Fibroblast of skin of left quadriceps (primary cell): ENCODE measurements at places on chromosomes 2 and 18.
A peak's percentile ranks its signal among the peaks of the same experiment; 100 is the strongest.

- DNase-seq: no peak
Measured at GRCh38 chr2:171879865-171880264, 14.2 kb downstream of the SLC25A12 start.

GRCh38 chr2:110931648-110932047, 189.1 kb upstream of the BCL2L11 start:
- DNase-seq: peak; percentile 27

- DNase-seq: no peak
Measured at GRCh38 chr2:241940329-241940728, 70.8 kb downstream of the RTP5 start.

DNA sequence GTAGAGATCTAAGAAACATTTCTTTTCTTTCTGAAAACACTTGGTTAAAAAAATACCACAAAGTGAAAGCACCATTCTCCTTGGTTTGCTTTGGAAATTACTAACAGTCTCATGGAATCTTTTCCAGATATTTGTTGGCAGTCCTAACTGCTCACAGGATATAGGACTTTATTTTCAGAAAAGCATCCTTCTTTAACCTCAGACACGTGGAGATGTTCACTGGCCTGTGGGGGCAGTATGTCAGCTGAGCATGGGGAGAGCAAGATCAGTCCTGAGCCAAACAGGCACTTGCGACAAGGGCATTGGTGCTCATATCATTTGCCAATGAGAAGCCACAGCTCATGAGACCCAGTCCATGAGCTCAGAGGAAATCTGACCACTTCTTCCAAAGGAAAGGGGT, 371.9 kb downstream of the NBAS start:
- no peak for DNase-seq

DNA sequence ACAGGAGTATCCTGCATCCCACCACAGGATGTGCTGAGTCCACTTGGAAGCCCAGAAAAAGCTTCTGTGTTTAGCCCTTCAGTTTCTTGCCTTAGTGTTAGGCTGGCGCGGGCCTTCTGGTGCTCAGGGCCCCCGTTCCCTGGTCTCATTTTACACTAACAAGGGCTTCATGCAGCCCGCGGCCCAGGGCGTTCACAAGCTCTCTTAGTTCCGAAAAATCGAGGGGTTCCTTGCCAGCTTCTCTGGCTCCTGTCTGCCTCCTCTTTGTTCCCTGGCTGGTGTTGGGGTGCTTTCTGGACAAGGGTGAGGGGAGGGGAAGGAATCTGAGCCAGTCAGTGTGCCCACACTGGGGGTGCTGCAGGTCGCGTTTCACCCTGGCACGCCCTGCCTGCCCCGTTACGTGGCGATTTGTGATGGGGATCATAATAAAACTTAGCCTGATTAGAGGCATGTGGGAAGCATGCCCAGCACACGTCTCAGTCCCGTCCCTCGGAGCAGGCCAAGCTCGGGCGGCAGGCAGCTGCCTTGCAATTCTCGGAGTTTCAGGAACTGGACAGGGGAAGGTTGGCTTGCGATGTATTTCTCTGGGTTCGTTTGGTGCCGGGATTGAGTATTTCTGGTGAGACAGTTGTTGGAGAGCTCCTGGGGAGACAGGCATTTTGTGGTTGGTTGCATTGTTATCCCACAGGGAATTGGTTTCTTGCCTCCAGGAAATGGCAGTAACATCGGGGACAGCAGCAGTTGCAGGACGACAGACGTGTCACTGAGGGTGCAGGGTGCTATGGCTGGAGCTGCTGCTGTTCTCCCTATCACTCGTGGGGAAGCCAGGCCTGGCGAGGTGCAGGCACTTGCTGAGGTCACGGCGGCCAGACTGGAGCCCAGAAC, 22.9 kb downstream of the SH3BP4 start:
- no peak for DNase-seq

- DNase-seq: no peak
Measured at GRCh38 chr18:69871363-69871762, 76.3 kb downstream of the CD226 start.

GRCh38 chr2:218323526-218324472, 31.5 kb upstream of the TMBIM1 start:
- DNase-seq: peak; percentile 54

- DNase-seq: no peak
Measured at GRCh38 chr18:67269206-67269605, 247.3 kb downstream of the DSEL start.

- no peak for DNase-seq
Measured at GRCh38 chr2:71941726-71942525, 205.7 kb downstream of the CYP26B1 start.

DNA sequence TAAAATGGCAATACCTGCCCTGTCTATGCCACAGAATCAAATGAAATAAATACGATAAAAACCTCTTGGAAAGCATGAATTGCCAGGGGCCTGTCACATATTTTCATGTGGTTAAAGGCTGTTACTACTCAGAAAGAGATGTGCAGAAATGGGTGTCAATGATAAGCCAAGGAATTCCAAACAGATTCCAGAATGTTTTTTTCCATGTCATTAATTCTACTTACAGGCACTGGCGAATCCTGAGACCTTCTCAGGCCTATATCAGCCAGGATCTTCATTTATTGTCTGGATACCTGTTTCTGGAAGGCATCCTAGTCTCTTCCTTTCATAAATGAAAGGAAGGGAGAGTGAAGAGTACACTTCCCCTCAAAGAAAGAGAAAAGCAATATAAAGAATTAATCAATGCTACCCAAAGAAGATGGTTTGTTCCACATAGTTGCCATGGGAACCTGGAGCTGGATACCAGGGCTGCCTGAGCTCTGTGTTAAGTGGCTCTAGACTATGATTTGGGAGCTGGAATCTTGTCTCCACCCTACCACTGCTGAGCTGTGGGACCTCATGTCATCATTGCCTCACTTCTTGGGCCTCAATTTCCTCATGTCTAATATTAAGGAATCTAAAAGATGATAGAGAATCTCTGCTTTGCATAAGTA, 335.1 kb upstream of the SKOR2 start:
- no peak for DNase-seq

- no peak for DNase-seq
Measured at GRCh38 chr2:109395494-109396201, 218.1 kb downstream of the SEPTIN10 start.

DNA sequence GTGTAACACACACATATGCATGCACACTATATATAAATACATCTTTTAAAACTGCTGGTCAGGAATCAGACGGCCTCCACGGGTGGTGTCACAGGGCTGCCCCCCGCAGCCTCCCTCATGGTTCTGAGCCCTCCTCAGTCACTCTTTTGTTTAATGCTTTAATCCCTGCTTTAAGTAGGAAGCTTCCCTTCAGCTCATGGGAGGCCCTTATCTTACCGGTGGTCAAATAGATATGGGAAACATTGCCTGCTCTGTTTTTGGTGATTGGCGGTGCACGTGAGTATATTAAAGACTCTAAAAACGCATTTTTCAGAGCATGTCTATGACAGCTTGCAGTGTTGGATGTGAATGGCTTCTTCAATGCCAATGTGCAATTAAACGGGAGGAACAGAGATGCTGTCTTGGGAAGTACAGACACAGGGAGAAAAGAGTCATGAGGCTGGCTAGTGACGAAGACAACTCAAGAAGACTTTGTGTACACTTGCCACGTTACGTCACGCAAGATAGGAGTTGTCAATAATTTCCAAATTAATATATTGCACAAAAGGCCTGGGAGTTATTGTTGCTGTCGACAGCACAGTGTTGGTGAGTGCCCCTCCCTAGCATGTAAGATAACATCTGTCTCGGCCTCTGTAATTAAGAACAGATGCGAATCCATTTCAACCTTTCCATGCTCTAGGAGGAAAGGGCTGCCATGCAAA, 23.3 kb downstream of the GNLY start:
- DNase-seq: peak; percentile 83

DNA sequence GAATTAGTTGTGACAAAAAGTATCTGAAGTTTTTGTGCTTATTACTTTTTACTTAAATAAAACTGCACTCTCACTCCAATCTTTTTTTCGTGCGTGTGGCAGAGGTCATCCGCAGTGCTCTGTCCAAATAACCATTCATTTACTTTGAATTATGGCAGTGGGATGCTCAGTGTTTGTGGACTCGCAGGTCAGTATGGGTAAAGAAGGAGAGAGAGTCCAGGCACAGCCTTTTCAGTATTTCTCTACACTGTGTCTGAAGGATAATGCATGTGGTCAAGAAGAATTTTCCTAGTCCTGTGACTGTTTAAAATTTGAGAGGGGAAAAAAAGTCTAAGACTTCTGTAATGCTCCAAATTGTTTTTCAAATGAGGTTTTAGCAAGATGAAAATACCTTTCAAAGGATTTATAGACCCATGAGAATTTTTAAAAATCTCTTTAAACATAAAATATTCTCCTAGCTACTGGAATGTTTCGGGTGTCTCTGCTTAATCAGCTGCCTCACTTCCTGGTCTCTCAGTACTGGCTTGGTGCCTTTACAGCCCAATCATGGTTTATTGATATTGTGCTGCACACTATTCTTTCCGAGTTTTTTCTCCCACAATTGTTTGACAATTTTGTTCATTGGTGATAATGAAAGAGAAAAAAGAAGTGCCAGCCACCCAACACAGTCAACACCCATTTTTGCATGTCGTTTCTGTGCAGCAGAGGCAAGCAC, 453.2 kb downstream of the PTPRM start:
- no peak for DNase-seq

DNA sequence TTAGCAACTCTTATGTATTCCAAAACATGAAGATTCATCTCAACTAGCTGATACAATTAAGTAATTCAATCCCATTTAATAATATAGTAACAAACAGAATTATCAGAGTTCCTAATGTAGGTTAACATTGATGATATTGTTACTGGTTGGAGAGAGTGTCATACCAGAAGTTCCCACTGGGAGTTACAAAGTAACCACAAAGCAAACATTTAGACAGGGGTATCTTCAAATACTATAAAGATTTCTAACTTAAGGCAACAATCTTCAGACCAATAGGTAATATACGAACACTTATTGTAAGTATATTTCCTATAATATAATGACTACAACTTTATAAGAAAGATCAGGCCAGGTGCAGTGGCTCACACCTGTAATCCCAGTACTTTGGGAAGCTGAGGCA, 1372.9 kb upstream of the PIK3C3 start:
- DNase-seq: no peak

GRCh38 chr2:192675681-192676080, 480.9 kb upstream of the TMEFF2 start:
- DNase-seq: no peak

- no peak for DNase-seq
Measured at GRCh38 chr18:76913583-76913982, 91.2 kb downstream of the ZNF236 start.

DNA sequence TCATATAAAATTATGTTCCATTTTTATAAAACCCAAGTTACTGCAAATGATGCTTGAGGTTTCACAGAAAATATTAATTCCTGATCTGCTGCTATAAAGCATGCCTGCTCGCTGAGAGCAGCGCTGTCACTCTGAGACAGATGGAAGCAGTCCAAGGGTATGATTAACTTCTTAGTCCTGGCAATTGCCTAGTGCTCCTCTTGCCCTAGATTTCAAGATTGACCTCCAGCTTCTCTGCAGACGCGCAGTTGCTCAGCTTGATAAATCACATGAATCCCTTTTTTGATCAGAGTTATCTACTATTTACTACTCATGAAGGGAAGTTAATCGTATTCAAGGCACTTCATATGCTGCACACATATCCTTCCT, 154.6 kb upstream of the REV1 start:
- DNase-seq: peak; percentile 73

GRCh38 chr18:27599202-27599829, 414.2 kb upstream of the CHST9 start:
- DNase-seq: no peak

- no peak for DNase-seq
Measured at GRCh38 chr2:64211276-64211921, 67.2 kb upstream of the PELI1 start.

DNA sequence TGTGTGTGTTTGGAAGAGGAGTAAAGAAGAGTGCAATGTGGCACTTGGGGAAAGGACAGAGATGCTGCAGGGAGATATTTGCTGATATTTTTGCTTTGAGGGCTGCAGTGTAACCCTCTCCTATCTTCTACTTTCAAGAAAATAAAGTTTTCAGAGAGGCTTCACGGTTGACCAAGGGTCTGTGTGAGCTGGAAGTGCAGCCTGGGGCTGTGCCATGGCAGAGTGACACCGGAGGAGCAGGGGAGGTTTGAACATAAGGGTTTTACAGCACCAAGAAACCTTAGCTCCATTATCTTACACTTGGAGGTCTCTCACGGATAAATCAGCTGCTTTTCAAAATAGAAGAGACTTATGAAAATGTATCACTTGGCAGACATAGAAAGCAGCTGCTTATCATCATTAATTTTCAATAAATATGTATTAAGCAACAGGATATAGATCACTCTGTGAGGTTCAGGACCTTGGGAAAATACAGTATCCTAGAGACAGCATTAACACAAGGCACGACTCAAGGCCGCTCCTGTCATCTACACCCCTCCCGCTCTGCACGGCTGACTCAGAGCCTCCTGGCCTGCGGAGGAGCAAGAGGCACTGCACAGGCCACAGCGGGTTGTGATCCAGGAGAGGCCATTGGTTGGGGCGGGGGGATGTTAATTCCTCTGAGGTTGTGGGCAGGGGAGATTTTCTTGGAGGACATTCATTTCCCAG, 127.8 kb downstream of the COPS8 start:
- DNase-seq: peak; percentile 54

DNA sequence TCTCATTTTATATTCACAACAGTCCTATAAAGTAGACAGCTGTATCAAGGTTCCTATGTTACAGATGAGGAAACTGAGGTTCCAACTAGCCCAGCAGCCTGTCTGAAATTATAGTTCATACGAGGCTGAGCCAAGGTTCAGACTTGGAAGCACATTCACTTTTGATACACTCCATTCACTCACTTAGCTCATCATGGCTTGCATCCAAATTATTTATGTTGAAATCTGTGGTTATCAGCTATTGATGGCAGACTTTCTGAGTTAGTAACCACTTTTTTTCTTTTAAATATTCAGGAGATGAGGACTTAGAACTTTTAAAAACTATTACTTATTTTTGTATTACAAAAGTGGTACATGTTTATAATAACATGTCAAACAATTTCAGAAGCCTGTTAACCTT, 188.2 kb downstream of the MTX2 start:
- peak; percentile 64 for DNase-seq

DNA sequence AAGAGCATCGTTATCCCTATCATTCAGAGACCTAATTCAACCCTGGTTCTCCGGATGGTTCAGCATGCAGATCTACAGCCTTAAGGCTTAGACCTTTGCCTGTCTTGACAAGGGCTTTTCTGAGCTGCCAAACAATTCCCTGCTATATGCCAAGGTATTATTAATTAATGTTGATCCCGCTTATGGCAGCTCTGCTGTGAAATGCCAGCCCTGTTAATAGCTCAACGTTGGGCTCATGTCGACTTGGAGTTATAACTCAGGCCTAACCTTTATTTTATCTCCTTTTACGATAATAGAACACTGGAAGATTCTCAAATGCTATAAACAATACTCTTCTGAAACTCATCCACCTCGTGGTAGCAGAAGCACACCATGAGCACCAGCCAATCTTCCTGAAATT, 188.6 kb downstream of the TMEM247 start:
- no peak for DNase-seq

DNA sequence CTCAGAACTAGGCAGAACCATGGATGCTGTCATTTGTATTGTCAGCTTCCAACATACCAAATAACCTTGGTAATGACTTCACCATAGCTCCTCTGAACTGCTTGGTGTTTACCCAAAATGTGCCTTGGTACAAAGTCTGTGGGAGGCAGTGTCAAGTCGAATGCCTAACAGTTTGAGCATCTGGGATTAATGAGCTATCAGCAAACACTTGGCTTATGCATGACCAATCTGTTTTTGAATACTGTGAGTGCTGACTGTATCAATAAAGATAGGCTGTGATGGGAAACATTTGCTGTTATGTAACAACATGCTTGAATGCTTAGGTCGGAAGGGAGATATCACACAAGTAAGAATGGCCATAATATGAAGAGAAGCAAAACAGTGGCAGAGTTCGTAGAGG, 455.4 kb downstream of the CMPK2 start:
- no peak for DNase-seq
